ENCODE measurements at places on chromosomes 2 and 18.
A peak's percentile ranks its signal among the peaks of the same experiment; 100 is the strongest.

DNA sequence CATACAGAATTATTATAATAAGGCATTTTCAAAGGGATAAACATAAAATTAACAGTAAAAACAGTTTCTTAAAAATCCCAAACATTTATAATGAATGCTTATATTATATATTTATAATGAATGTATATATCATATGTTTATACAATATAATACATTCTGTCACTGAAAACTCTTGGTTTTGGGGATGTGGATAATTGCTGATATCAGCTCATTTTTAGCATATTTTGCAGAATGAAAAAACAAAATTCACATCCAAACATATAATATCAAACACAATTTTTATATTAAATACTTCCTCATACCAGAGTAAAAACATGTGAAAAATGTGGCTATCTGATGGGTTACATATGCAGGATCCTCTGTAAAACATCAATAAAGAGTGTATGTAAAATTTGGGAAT, 202.7 kb upstream of the KLHL14 start:
- DNase-seq, result no peak

DNA sequence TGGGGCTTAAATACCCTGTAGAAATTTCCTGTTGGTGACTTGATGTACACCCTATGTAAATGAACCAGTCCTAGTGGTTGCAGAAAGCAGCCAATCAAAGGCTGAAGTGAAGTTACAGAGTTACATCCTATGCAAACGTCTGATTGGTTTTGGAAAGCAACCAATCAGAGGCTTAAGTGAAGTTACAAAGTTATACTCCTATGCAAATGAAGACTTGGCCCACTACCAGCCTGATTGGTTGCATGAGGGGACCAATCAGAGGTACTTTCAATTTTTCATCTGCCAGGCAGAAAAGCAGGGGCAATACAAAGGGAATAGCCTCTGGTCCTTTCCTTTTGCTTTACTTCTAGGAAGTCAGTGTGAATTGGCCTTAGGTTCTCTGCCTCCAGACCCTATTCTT, 13.6 kb upstream of the ZNF397 start:
- no peak for DNase-seq

DNA sequence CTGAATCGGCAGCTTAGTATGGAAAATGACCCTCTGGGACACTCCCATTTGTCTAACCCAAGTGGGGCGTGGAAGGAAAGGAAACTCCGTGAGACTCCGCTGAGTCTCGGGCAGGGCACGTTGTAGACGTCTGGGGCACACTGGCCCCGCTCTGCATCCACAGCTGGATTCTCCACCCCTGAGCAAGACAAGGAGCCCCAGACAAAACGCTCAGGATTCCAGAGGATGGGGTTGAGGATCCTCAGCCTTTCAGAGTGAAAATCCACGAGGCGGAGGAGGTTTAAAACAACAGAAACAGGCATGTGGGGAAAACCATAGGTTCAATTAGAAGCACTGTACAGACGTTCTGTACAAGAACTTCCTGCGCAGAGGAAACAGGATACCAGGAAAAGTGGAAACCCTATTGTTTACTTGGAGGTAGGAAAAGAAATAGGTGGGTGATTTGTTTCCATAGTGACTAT, 124.9 kb upstream of the ZNF236 start:
- DNase-seq, result no peak

- no peak for DNase-seq
These were observed 35.3 kb downstream of the PAIP2B start for GRCh38 chr2:71191570-71191943.

- no peak for DNase-seq
These were observed 86.2 kb upstream of the SPATS2L start for GRCh38 chr2:200220251-200220650.

- DNase-seq, result no peak
These were observed 139.6 kb downstream of the TCF4 start for GRCh38 chr18:55448420-55448819.

DNA sequence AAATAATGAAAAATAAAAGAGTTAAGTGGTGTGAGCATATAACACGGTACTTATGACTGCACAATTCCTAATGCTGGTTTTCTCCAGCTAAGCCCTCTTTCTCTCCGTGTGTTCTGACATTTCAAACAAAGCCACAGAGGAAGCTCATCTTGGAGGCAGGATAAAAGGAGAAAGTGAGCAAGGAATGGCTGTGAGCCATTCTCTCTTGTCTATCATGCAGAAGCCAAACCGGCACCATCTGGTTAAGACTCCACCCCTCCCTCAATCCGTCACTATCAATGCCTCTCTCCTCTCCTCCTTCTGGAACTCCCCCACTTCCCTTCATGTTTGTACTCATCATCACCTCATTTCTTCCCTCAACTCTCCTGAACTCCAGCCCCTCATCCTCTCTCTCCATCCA, 210.4 kb downstream of the TMEM163 start:
- no peak for DNase-seq

DNA sequence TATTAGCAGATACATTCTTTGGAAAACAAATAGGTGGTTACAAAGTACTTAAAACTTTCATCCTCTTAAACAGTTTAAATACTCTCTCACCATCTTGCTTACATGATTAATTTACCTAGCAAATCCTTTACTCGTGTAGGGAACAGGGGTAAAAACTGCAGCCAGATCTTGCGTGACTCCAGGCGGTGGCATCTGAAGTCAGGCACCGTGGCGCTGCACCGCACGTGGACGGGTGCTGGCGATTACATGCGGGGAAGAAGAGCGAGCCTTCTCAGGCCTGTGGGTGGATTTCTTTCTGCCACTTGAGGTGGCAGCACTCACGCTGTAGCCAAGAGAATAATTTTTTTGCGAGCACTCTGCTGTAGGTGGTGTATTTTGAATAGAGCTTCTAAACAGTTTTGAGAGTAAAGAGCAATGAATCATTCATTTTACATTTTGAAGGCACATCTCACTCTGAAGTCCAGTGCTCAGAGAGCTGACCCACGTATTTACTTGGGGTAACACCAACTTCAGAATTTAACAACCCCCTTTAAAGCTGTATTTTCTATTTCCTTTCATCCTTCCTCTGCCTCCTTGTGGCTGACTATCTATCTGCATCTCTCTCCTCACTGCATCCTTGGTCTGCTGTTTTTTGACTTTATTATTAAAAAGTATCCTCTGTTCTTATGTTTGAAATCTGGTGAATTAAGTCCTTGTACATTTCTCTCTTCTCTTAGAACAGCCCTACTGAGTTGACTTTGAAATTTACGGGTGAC, 68.9 kb downstream of the EPAS1 start:
- DNase-seq, result no peak

GRCh38 chr2:75211266-75211770, 12.0 kb upstream of the TACR1 start:
- DNase-seq, result no peak

GRCh38 chr2:227834423-227834822, 20.8 kb downstream of the CCL20 start:
- DNase-seq, result no peak

GRCh38 chr2:133459590-133459989, 108.7 kb downstream of the NCKAP5 start:
- DNase-seq, result no peak

DNA sequence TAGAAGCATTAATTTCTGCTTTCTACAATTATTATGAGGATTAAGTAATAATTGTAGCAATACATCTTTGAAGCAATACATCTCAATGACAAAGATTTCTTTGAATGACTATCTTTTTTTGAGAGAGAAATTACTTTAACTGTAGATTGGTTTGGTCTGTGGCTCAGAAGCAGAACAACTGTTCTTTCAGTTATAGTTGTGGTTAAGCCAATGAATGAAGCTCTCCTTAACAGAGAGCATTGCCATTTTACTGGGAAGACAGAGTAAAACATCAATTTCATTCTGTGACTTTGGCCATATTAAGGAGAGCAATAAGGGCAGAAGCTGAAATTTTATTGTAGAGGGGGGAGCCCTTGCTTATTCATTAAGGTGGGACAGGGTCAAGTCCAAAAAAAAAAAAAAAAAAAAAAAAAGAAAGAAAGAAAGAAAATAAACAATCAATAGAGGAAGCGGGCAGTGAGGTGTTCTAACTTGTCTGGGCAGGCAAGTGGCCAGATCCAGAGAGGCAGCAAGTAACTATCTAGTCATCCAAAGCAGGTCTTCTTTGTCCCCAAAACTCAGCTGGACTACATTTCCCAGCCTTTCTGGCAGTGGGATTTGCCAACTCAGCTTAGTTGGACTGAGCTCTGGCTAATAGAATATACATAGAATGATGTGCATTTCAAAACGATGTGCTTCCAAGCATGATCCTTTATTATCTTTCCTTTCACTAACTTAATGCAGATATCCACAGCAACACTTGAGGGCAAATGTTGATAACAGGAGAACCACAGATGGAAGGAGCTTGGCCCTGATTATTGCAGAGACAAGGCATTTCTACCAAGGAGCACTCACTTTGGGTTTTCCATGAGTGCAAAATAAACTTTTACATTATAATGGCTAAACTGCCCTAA, 462.7 kb upstream of the CDH20 start:
- no peak for DNase-seq

DNA sequence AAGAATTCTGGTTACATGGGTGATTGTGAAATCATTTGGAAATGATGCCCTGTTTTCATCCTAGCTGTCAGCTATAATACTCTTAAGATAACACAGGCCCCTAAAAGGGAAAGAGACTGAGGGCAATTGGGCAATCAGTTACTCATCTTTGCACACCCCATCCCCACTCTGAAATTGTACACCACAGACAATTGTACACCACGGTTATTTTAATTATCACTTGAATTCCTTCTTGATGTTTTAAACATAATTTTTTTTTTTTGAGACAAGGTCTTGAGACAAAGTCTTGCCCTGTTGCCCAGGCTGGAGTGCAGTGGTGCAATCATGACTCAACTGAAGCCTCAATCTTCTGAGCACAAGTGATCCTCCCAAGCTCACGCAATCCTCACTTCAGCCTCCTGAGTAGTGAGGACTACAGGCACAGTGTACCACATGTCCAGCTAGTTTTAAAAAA, 862.4 kb upstream of the ACVR2A start:
- DNase-seq, result no peak

GRCh38 chr2:61733563-61733962, 120.3 kb downstream of the FAM161A start:
- no peak for DNase-seq

GRCh38 chr2:128269063-128269989, 49.3 kb downstream of the HS6ST1 start:
- no peak for DNase-seq

- no peak for DNase-seq
These were observed 816 bp downstream of the CDH2 start for GRCh38 chr18:28175930-28176697.

- no peak for DNase-seq
These were observed 36.0 kb downstream of the MRPL33 start for GRCh38 chr2:27807476-27807875.

DNA sequence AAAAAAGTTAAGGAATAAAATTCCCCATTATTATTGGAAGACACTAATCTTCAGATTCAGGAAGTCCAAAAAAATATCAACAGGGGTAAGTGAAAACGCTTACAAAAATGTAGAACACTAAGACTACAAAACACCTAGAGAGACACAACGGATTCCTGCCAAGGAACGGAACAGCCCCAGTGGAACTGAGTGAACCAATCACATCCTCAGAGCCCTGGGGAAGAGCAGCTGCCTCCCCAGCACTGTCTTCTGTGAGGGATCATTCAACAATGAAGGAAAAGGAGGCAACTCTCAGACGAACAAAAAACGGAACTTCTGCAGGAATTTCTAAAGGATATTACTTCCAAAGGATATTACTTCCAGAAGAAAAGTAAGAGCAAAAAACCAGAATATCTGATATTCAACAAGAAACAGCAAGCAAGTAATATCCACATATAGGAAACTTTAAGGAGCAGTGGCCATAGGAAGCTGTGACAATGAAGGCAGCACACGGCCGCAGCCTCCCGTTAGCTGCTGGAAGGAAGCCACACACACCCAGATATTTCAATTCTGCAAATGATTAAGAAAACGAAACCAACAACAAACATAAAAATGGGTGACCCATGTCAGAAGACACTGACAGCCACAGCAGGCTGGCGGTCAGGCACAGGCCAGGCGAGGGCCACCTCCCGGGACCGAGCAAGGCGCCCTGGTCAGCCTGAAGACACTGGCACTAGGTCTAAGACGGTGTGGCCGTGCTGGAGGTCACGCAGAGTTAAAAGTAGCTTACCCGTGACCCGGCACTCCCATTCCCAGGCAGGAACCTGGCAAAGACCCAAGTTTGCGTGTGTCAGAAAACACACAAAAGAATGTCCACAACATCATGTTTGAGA, 81.8 kb downstream of the HDAC4 start:
- no peak for DNase-seq

- no peak for DNase-seq
These were observed 8.0 kb downstream of the AGFG1 start for GRCh38 chr2:227479865-227480475.

- no peak for DNase-seq
These were observed 58.4 kb downstream of the UBE2E3 start for GRCh38 chr2:181038796-181039195.

- no peak for DNase-seq
These were observed 111.7 kb upstream of the RIOK3 start for GRCh38 chr18:23341383-23341782.

DNA sequence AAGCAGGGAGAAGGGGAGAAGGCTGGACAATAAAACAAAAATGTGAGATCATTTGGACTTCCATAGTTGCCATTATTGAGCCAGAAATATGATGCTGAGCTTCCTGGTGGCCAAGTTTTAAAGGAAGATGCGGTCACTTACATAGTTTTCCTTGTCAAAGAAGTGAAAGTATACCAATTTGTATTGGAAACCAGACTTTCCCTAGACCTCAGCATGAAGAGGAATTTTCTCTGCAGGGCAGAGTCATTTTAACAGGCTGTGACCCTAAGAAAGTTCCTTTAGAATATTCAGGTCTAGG, 111.0 kb downstream of the GATA6 start:
- DNase-seq, result no peak

DNA sequence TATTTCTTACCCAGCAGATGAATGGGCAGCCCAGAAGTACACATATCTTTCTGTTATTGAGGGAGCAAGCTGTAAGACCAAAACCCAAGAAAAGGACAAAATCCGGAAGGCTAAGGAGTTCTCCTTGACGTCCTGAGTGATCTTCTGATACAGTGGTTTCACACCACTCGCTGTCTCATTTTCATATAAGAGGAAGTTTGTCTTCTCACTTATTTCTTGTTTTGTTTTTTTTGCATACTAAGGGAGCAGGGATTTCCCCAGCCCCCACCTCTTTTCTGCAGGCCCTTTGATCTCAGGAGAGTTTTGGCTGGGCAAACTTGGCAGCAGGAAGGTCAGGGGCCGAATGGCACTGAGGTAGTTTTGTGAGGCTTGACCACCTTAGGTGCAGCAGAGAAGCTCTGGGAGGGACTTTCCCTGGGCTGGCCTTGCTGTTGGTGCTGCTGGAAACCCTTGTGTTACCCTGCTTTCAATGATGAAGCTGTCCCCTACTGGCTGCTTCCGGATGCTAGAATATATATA, 13.3 kb downstream of the CHRNA1 start:
- DNase-seq, result peak; percentile 44

GRCh38 chr18:8140841-8141501, 468.3 kb upstream of the RAB12 start:
- no peak for DNase-seq

- DNase-seq, result no peak
These were observed 66.9 kb downstream of the ACVR1 start for GRCh38 chr2:157809212-157809611.

GRCh38 chr2:238920601-238921001, 72.7 kb downstream of the TWIST2 start:
- no peak for DNase-seq

GRCh38 chr18:39299152-39299551, 1733.6 kb upstream of the CELF4 start:
- no peak for DNase-seq
